ENCODE measurements at places on chromosomes 7 and 10.

GRCh38 chr10:128631801-128632241 lies 505.6 kb upstream of the MKI67 start:
- no peak for DNase-seq

GRCh38 chr10:128895473-128895872 lies 571.6 kb upstream of the MGMT start:
- DNase-seq: no peak

DNA sequence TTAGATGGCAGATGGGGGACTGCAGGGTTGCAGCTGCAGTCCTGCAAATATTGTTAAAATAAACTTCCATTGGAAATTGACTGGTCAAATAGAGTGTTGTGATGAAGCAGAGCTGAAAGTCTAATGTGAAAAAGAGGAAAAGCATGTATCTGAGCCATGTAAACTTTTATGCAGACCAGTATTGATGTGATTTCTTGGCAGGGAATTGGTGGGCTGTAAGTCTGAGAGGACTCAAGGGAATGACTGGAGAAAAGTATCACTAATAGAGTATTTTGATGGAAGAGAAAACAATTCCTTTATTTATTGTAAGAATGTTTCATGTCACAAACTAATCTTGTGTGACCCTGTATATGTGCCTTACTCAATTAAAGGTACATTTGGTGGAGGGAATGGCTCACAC lies 155.5 kb downstream of the PPP1R9A start:
- no peak for DNase-seq

GRCh38 chr7:129169686-129170440 lies 18.6 kb upstream of the SMO start:
- DNase-seq: no peak

GRCh38 chr7:85023066-85023712 lies 163.7 kb downstream of the SEMA3D start:
- no peak for DNase-seq

- no peak for DNase-seq
These were observed 53.0 kb upstream of the PITRM1 start for GRCh38 chr10:3225561-3225960.

- DNase-seq: no peak
These were observed 22.4 kb downstream of the DNAJC12 start for GRCh38 chr10:67815571-67816059.

GRCh38 chr7:32489788-32490126 lies 423 bp downstream of the LSM5 start:
- DNase-seq: no peak

DNA sequence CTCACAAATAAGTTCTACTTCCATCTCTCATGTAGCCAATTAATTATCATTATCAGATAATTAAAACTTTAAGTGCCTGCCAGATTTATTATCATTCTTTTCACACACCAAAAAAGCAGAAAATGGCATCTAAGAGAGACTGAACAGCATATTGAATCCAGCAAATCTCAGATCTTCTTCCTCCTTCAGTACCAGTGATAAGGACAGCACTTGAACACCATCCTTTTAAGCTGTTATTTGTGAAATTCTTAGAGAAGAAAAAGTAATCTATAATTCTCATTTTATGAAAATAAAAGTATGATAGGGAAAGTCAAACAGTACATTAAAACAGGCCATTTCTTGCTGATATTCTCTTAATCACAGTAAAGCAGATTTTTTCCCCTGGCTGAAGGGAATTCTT lies 104.5 kb downstream of the ELAPOR2 start:
- DNase-seq: no peak

DNA sequence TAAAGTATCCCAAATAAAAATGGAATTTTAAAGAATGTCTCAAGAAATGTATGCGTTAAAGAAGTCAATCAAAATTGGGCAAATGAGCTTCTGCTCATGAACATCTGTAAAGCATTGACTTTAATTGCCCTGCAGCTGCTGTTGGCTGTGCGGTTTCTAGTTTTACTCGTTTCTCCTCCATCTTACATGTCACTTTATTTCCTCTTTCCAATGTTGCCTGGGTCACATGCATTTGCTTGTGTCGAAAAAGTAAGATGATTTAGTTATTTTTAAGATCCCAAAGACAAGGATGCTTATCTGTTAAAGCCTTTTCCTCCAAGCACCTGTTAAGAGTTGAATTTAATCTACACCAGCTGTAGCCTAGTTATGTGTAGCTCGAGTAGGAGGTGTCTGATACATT lies 310.4 kb downstream of the EXOC4 start:
- no peak for DNase-seq

GRCh38 chr7:39252916-39253315 lies 275.2 kb downstream of the POU6F2 start:
- DNase-seq: no peak

DNA sequence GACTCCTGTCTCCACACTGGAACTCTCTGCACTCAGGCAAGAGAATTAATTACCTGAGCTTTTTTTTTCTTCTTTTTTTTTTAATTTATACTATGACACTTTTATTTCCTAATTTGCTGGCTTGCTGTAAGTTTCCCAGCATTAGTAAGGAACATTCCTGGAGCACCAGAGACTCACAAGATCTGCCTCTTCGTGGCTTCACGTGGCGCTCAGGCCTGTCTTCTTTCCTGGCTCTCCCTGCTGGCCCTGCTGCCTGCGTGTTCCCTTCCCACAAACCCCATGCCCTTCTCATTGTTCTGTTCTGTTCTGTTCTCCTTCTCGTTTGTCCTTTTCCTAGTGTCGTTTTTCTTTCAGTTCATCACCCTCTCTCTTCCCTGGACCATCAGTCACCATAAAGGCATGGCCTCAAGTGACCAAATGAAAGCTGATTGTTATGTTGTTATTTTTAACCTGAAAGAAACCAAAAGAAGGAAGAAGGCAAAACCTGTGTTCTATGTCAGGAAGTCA lies 591.6 kb upstream of the PFKP start:
- DNase-seq: no peak

DNA sequence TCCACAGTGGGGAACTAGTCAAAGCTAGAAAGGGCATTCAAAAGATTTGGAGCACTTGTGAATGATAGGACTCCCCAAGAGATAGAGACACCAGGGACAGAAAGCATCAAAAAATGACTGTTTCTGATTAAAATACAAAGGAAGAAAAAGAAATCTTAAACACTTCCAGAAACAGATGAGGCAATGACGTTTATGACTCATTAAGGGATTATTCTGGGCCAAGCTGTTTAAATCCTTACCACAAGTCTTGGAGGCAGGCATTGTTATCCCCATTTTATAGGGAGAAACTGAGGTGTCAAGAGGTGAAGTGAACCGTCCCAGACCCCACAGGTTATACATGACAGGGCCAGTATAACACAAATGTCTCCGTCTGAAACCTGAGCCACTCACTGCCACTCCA lies 68.3 kb upstream of the AMPH start:
- DNase-seq: no peak

DNA sequence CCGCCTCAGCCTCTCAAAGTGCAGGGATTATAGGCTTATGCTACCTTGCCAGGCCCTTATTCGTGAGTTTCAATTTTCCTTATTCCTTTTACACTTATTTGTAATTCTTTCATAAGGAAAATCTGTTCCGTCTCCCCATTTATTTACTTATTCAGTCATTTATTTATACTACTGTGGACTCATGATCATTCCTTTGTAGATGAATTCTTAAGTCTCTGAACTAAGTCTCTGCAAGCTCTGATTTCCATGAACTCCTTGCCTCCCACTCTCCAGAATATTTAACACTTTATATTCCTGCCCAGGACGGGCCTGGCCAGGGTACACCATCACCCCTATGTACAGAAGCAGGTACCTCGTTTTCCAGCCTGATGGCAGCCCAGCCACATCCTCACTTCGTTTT lies 39.4 kb downstream of the PFKFB3 start:
- DNase-seq: no peak

GRCh38 chr10:61028861-61029361 lies 84.9 kb upstream of the RHOBTB1 start:
- no peak for DNase-seq

DNA sequence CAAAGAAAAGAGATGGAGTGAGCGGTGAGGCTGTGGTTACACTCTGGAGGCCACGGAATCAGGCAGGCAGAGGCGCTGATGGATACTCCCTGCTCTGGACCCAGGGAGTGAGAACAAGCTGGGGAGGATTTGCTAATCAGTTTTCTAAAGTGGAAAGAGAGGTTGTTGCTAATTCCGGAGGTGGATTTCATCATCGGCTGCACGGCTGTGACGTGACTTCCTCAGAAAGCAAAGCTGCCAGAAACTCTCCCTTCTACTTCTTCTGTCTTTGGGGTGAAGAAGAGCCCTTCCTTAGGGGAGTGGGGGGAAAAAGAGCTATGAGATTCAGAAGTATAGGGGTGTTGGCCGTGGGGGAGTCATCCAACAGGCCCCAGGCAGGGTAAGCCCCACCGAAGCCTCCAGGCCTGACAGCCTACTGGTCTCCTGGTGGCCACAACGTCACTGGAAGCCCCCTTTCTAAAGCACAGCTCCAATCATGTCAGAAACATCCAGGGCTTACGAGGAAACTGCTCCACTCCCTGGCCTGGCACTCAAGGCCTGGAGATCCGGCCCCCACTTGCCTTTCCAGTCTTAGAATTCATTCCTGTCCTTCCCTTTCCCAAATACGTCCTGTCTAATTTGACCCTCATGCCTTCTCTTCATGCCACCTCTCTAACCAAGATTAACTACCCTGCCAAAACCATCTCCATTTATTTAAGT lies 114.5 kb downstream of the HIP1 start:
- no peak for DNase-seq

DNA sequence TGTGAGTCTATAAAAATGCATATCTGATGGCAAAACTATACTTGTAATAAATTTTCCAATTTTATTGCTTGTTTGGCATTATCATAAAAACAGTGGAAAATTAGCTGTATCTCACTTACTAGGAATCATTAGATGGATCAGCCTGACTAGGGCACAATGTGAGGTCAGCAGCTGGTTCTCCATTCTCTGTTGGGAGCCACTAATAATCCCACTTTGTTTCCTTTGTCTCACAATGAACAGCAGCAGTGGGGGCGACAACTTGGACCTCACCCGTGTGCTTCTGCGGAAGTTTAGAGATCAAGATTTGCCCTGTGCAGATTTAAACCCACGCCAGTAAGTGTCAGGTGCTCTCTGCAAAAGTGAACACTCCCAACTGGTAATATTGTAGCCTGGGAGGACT lies 295.5 kb downstream of the ABCA13 start:
- no peak for DNase-seq

- no peak for DNase-seq
These were observed 4.5 kb upstream of the NODAL start for GRCh38 chr10:70445718-70446657.

DNA sequence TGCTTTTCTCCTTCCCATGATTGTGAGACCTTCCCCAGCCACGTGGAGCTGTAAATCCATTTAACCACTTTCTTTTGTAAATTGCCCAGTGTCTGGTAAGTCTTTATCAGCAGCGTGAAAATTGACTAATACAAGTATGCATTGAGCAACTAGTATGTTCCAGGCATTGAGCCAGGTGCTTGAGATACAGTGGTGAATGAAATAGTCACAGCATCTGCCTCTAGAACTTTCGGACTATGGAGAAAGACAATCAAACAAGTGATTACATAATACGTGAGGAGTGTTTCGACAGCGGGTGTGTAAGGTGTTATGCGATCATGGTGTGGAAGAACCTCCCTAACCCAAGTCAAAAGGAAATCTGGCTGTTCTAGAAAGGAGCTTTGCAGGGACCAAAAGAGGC lies 21.6 kb upstream of the NUP205 start:
- no peak for DNase-seq

GRCh38 chr10:37703114-37703513 lies 154.3 kb downstream of the ZNF248 start:
- no peak for DNase-seq

Measured in stimulated activated CD8-positive, alpha-beta memory T cell treated with anti-CD3 and anti-CD28 coated beads, Interleukin-12 subunit alpha, Interleukin-12 subunit beta, amount 100 ng/mL, for 4 hours (primary cell).